ENCODE measurements at places on chromosomes 16 and 17. TPM values are rescaled to one million over a fixed set of nuclear protein-coding genes. Genes with fewer than 3 reads are reported as not detected.

DNA sequence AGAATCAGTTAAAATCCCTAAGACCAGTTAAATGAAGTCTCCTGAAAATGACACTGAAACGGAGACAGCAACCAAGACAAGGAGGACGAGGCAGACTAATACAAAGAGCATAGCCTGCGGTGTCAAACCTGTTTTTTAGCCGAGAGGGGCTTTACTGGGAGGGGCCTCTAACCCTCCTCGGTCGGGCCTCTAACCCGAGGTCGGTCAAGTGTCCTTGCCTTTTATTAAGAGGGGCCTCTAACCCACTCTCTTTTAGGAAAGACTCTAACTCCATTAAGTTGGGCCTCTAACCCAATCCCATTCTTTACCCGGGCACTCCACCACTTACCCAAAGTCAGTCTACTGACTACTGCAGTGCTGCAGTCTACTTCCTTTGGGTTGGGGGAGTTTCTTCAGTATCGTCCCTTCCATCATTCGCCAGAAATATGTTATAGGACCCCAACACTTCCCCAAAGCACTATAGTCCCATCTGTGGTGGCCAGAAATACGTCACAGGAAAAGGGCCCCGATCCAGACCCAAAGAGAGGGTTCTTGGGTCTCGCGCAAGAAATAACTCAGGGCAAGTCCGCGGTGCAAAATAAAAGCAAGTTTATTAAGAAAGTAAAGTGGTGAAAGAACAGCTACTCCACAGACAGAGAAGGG is 39.2 kb upstream of the ARL4D start:
- H3K27ac ChIP-seq, result peak overlapping the region; percentile 100
- peak overlapping the region; percentile 86 for H3K4me3 ChIP-seq
- H3K4me1 ChIP-seq, result peaks cover 7% of the 10 kb centered on the region

GRCh38 chr17:81040791-81041337 is 5.9 kb downstream of the BAIAP2 start:
- no peak for DNase-seq
- peaks cover 1% of the 10 kb centered on the region for H3K4me1 ChIP-seq
- H3K36me3 ChIP-seq, result no peaks in the 10 kb centered on the region
- H3K27me3 ChIP-seq, result peaks cover 14% of the 10 kb centered on the region
- no peak overlapping the region for H3K4me3 ChIP-seq

DNA sequence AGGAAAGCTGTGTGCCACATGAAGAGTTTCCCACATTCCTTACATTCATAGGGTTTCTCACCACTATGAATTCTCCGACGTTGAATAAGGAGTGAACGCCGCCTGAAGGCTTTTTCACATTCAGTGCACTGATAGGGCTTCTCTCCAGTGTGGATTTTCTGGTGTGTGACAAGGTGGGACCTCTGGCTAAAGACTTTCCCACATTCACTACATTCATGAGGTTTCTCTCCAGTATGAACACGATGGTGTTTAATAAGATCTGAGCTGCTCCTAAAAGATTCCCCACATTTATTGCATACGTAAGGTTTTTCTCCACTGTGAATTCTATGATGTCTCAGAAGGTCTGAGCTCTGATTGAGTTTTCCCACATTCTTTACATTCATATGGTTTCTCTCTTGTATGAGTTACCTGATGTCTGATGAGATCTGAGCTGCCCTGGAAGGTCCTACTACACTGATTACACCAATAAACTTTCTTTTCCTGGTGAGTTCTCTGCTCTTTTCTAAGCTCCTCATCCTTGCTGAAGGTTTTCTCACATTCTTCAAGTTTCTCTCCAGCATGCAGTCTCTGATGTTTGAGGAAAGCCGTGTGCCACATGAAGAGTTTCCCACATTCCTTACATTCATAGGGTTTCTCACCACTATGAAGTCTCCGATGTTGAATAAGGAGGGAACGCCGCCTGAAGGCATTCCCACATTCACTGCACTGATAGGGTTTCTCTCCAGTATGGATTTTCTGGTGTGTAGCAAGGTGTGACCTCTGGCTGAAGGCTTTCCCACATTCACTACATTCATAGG is 10.0 kb downstream of the ZNF594 start:
- no peak overlapping the region for H3K4me3 ChIP-seq
- no peaks in the 10 kb centered on the region for H3K4me1 ChIP-seq
- peaks cover 64% of the 10 kb centered on the region for H3K36me3 ChIP-seq
- no peak overlapping the region for H3K27ac ChIP-seq

DNA sequence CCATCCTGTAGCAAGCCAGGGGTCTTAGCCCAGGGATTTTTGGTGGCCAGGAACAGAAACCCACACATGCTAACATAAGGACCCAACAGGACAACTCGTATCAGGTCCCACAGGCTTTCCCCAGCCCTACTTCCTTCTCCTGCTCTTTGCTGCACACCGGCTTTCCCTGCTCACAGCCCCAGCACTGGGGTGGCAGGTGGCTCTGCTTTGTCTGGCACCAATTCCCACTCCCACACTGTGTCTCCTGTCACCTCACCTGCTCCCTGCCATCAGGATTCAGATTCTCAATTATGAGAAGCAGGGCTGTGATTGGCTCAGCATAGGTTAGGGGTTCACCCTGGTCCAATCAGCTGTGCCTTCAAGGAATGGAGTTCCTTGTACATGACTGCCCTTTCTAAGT is 94.1 kb downstream of the TMEM132E start:
- H3K36me3 ChIP-seq, result no peaks in the 10 kb centered on the region
- H3K27ac ChIP-seq, result no peak overlapping the region
- H3K4me1 ChIP-seq, result no peaks in the 10 kb centered on the region

GRCh38 chr16:66382171-66382965 is 15.9 kb downstream of the CDH5 start:
- no peaks in the 10 kb centered on the region for H3K36me3 ChIP-seq
- H3K4me3 ChIP-seq, result no peak overlapping the region
- DNase-seq, result no peak
- no peaks in the 10 kb centered on the region for H3K4me1 ChIP-seq
- H3K27me3 ChIP-seq, result peaks cover 2% of the 10 kb centered on the region

GRCh38 chr17:44966348-44967025 is 1.6 kb downstream of the C1QL1 start:
- DNase-seq, result no peak
- no peak overlapping the region for H3K4me3 ChIP-seq
- H3K4me1 ChIP-seq, result peaks cover 23% of the 10 kb centered on the region

DNA sequence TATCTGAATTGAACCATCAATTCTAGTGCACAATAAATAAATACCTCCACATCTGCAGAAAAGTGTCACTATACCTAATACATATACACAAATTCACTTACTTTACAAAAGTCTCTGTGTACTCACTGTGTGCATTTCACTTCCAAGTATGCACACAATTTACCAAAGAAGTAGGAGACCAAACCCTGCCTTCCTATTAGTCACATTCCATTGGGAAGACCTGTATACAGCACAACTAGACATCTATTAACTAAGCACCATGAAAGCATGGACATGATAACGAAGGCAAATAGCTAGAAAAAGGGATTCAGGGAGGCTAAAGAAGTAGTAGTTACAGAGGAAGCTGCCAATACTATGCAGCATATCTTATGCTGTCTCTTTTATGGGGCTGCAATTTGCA is 139.5 kb downstream of the SNX11 start:
- no peak for DNase-seq
- no peak overlapping the region for H3K4me3 ChIP-seq
- peaks cover 10% of the 10 kb centered on the region for H3K36me3 ChIP-seq
- peaks cover 32% of the 10 kb centered on the region for H3K4me1 ChIP-seq
- peak overlapping the region; percentile 6 for H3K27ac ChIP-seq

GRCh38 chr17:81913394-81914102 is 2.3 kb upstream of the PCYT2 start:
- no peak for DNase-seq
- H3K36me3 ChIP-seq, result peaks cover 32% of the 10 kb centered on the region
- no peaks in the 10 kb centered on the region for H3K27me3 ChIP-seq
- no peak overlapping the region for H3K4me3 ChIP-seq

DNA sequence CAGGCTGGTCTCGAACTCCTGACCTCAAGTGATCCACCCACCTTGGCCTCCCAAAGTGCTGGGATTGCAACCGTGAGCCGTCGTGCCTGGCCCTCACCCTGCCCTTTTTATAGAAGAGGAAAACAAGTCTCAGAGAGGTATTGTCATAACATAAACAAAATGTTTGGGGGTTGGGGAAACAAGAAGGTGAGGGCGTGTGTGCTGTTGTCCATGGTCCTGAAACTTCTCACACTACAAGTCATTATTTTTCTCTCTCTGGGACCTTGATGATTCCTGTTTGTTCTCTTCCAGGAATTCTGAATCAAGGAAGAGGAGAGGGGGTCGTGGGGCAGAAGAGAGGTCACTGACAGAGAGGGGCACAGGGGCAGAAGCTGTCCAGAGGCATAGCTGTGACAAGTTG is 160.2 kb upstream of the LHX1 start:
- H3K4me3 ChIP-seq, result no peak overlapping the region
- no peaks in the 10 kb centered on the region for H3K36me3 ChIP-seq
- no peak overlapping the region for H3K27ac ChIP-seq
- DNase-seq, result no peak
- H3K27me3 ChIP-seq, result peaks cover 23% of the 10 kb centered on the region

Gene DCAKD
- total RNA-seq, result 38.6 TPM

Gene FSCN2
- 0.33 TPM for total RNA-seq

Gene FOXK2
- total RNA-seq, result 63.2 TPM

Gene TMEM235
- not detected for total RNA-seq

- no peak overlapping the region for H3K27ac ChIP-seq
- no peaks in the 10 kb centered on the region for H3K4me1 ChIP-seq
- peaks cover 3% of the 10 kb centered on the region for H3K27me3 ChIP-seq
- no peaks in the 10 kb centered on the region for H3K36me3 ChIP-seq
- DNase-seq, result no peak
Measured at GRCh38 chr17:31807846-31808245, 51.2 kb downstream of the COPRS start.

- peak overlapping the region; percentile 5 for H3K4me3 ChIP-seq
- H3K27me3 ChIP-seq, result no peaks in the 10 kb centered on the region
- H3K36me3 ChIP-seq, result peaks cover 63% of the 10 kb centered on the region
- peak overlapping the region; percentile 88 for H3K27ac ChIP-seq
Measured at GRCh38 chr16:18804540-18804939, 3.2 kb upstream of the ARL6IP1 start.

DNA sequence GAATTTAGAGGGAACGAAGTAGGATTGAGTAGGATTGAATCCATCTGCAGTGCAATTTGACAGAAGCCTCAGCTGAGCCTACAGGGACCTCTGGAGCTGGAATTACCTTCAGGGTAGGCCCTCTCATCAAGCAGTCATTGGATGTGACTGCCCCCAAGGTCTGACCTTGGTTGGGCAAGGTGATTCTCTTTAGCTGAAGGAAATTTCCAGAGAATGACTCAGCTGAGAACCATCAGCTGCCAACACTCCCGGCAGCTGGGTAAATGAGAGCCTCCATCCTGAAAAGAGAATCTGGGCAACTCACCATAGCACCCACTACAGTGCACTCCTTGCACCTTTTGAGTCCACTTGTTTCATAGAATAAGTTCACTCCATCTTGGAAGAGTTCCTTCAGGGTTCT is 113.5 kb upstream of the MED13 start:
- no peak overlapping the region for H3K27ac ChIP-seq
- H3K36me3 ChIP-seq, result no peaks in the 10 kb centered on the region
- no peak for DNase-seq
- no peaks in the 10 kb centered on the region for H3K4me1 ChIP-seq

- H3K27ac ChIP-seq, result no peak overlapping the region
- peak; percentile 81 for DNase-seq
- peaks cover 12% of the 10 kb centered on the region for H3K4me1 ChIP-seq
- H3K36me3 ChIP-seq, result no peaks in the 10 kb centered on the region
- H3K4me3 ChIP-seq, result no peak overlapping the region
Measured at GRCh38 chr16:23801378-23801777, 34.4 kb upstream of the PRKCB start.

- no peak overlapping the region for H3K27ac ChIP-seq
- no peak overlapping the region for H3K4me3 ChIP-seq
- peaks cover 10% of the 10 kb centered on the region for H3K27me3 ChIP-seq
- no peak for DNase-seq
Measured at GRCh38 chr17:80528536-80528935, 16.1 kb upstream of the RPTOR start.

DNA sequence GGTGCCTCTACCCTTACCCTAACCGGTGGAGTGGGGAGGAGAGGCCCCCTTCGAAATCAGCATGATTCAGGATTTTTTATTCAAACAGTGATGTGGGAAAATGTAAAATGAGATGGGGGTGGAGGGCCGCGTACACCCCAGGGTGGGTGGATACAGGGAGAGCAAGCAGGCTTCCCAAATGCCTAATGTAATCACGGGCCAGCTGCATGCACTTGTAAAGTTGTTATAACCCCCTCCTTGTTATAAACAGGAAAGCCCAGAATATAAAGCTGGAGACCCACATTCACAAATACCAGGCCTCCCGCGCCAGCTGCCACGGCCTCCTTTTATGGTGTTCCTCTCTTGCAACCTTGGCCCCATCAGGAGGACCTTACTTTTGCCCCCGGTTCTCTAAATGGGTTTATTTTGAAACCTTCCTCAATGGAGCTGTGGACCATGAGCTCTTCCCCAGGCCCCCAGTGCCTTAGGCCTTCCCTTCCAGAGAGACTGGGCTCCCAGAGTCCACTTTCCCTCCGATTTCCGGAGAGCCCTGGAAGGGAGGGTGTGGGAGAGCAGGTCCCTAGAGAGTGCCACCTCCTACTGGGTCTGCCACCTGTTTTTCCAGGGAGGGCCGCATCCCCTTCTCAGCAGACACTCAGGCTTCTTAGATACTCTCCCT is 906 bp upstream of the FOXL1 start:
- no peaks in the 10 kb centered on the region for H3K36me3 ChIP-seq
- H3K4me3 ChIP-seq, result no peak overlapping the region
- H3K4me1 ChIP-seq, result peaks cover 4% of the 10 kb centered on the region
- peaks cover 72% of the 10 kb centered on the region for H3K27me3 ChIP-seq

Gene KRTAP1-5
- not detected for total RNA-seq

Gene ZDHHC1
- total RNA-seq, result 0.29 TPM

DNA sequence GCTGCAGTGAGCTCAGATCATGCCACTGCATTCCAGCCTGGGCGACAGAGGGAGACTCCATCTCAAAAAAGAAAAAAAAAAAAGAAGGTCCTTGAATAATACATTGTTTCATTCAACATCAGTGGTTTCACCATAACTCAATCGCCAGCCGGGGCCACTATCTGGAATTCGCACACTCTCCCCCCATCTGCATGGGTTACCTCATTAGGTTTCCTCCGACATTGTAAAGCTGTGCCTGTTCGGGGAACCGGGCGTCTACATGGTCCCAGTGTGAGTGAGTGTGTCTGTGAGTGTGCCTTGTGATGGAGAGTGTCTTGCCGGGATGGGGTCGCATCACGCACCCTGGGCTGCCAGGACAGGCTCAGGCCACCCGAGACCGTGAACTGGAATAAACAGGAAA is 16.6 kb upstream of the RBBP6 start:
- H3K4me3 ChIP-seq, result no peak overlapping the region
- DNase-seq, result no peak
- peaks cover 19% of the 10 kb centered on the region for H3K4me1 ChIP-seq
- H3K36me3 ChIP-seq, result no peaks in the 10 kb centered on the region

GRCh38 chr17:12522743-12523183 is 142.9 kb upstream of the MYOCD start:
- H3K4me3 ChIP-seq, result no peak overlapping the region
- H3K36me3 ChIP-seq, result no peaks in the 10 kb centered on the region
- no peaks in the 10 kb centered on the region for H3K4me1 ChIP-seq
- DNase-seq, result no peak

Gene PIMREG
- 16.4 TPM for total RNA-seq
